CD4-positive, alpha-beta T cell treated with Interleukin-17A for 4 hours (primary cell): ENCODE measurements at places on chromosomes 5 and 9.

GRCh38 chr5:115379622-115380344, 83.3 kb upstream of the CCDC112 start:
- DNase-seq = no peak

DNA sequence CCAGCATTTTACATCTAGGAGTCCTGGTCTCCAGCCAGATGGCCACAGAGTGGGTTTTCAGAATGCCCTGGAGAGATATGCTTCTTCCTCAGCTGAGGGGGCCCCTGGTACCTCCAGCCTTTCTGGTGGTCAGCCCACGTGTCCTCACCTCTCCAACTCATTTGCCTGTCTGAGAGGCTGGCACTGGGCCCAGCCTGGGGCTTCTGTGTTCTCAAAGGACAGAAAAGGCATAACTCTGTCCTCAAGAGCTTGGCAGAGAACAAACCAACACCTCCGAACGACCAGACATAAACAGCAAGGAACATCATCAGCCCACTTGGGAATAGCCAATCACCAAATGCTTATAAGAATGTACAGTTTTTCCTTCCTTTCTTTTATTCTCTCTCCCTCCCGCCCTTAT, 17.1 kb downstream of the ENG start:
- DNase-seq = no peak

GRCh38 chr5:59301727-59302126, 591.8 kb downstream of the PDE4D start:
- DNase-seq = no peak

- DNase-seq = no peak
Observed at GRCh38 chr5:143717400-143717799, 94.6 kb upstream of the HMHB1 start.

DNA sequence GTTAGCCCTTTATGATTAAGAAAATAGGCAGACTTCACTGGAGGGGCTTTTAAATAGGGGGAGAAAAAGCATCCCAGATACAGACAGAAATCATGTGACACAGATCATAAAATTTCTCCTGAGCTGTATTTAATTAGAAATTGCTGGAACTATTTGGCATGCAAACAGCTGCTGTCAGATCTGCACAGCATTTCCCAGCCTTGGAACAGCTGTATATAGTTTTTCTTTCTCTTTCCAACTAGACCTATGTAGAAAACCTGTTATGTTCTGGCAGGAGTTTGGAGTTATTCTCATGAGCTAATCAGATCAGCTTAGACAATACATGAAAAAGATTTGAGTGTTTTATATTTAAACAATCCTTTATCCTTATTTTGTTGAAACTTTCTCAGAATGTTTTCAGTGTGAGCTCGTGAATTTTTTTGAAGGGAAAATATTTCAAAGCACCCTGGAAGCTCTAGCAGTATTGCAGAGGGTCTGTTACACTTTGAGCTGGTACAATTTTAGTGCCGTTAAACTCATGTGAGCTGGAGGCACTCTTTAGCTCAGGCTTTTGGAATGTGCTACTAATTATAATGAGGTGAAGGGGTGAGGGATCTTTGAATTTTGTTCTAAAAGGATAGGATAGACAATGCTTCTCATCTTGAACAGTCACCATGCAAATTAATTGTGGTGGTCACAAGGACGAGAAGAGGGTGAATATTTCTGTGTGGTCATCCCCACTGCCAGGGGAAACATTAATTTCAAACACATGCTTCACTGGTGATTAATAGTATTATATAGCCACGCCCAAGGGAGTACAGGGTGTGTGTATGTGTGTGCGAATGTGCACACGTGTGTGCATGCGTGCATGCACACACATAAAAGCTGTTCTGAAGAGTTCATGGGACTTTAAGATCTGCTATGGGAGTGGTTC, 239.4 kb upstream of the FBXL7 start:
- DNase-seq = no peak

DNA sequence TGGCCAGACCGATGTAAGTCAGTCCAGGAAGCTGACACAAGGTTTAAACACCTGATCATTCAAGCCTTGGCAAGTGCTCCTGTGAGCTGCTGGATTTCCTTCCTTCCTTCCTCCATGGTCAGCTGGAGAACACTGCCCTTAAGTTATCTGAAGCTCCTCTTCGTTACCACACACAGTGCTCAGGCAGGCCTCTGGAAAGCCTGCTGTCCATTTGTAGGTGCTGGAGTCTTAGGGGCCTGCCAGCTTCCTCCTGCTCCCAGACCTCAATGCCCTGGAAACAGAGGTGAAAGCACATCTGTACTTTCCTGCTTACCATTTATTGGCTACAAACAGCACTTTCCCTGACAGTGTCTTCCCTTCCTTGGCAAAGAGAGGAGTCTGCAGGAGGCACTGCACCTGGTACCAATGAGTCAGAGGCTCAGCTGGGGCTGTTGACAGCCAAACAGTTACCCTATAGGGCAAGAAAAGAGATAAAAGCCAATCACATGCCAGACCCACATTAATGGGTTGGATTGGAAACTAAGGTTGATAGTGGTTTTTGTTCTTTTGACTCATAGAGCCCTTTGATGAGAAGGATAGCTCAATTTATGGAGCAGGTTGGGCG, 72.6 kb upstream of the PUM3 start:
- DNase-seq = no peak

- no peak for DNase-seq
Observed at GRCh38 chr9:72952914-72953313, at the start of gene ALDH1A1. ALDH1A1 (minus strand) TSS chr9:72953053; CDS start chr9:72953000, 53 bp downstream.

GRCh38 chr5:178069909-178070308, 43.4 kb upstream of the N4BP3 start:
- DNase-seq = peak; percentile 23

GRCh38 chr9:14256588-14256987, 57.4 kb downstream of the NFIB start:
- no peak for DNase-seq

GRCh38 chr5:100479079-100479688, 56.0 kb upstream of the FAM174A start:
- DNase-seq = peak; percentile 10

DNA sequence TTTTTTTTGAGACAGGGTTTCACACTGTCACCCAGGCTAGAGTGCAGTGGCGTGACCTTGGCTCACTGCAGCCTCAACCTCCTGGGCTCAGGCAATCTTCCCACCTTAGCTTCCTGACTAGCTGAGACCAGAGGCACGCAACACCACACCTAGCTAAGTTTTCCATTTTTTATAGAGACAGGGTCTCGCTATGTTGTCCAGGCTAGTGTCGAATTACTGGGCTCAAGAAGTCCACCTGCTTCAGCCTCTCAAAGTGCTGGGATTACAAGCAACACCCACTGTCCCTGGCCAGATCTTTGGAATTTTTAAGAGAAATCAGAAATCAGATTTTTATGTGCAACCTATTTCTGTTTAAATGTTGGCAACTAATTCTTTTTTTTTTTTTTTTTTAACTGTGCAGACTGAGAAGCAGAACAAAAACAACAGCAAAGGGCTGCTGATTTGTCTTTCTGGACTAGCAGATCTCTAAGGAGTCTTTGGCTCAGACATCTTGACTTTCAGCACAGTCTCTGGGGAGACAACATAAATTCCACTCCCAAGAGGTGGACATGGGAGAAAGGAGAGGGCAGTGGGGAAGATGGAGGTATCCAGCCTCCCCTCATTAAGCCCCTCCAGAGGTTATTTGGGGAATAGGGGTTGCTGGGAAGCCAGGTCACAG, 54.4 kb upstream of the FABP6 start:
- no peak for DNase-seq

- DNase-seq = no peak
Observed at GRCh38 chr5:141855265-141856036, 22.8 kb downstream of the PCDH1 start.

- no peak for DNase-seq
Observed at GRCh38 chr5:68709239-68709638, 384.6 kb upstream of the SLC30A5 start.

- DNase-seq = no peak
Observed at GRCh38 chr9:94785215-94786169, 59.0 kb downstream of the AOPEP start.

DNA sequence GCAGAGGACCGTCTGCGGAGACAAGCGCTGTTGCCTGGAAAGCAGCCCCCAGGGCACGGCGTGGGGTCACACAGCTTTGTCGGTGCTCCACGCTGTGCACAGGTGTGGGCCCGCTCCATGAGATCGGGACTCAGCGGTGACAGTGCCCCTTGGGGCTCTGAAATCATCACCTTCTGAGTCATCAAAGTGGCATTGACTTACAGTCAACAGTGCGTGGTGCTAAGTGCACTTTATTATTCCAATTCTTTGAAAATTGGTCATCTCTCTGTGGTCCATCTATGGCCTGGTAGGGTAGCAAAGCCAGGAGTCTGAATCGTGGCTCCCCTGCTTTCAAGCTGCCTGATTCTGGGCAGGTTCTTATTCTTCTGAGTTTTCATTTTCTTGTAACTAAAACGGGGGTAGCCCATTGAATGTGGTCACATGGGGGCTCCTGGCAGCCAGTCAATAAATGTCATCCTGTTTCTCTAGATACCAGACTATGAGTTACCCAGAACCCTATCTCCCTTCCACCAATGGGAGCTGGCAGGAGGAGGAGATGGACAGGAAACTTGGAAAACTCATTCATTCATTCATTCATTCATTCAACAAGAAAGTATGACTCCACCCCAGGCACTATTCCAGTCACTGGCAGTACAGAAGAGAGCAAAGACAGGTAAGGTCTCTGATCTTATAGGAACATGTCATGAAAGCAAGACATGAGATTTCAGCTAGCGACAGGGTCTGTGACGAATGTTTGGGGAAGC, 20.3 kb upstream of the UNC5A start:
- DNase-seq = no peak

DNA sequence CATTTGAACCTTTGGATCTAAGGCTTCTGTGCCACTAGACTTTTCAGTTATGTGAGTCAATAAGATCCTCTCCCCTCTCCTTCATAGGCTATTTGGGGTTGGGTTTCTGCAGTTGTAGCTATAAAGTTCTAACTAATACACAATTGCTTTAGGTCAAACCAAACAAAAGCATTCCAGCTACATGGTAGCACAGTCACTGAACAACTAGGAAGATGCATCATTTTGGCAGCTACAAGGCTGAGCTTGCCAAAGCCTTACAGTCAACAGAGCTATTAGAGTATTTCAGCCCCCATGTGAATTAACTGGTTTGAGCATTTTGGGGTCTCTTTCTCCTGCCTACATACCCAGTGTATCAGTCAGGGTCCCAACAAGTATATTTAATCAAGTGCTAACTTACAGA, 234.6 kb downstream of the ZNF608 start:
- no peak for DNase-seq

DNA sequence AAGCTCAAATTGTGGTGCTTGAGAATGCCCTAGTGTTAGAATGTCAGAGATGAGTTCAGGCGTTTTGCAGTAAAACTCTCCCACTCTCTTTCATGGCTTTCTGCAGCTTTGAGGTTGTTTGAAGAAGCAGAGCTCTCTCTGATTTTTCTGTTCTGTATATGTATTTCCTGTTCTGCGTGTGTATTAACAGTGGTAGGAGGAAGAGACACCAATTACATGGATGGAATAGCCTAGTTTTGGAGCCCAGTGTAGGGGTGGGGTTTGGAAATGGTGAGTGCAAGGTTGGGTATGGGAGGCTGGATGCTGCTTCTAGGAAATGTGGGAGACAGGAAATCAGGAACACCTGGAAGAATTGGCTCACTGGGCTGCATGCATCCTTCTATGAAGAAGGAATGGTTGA, 12.4 kb downstream of the LARP1 start:
- no peak for DNase-seq

- DNase-seq = peak; percentile 13
Observed at GRCh38 chr9:1869843-1870242, 145.3 kb upstream of the SMARCA2 start.

GRCh38 chr9:105646879-105647594, 15.2 kb upstream of the TAL2 start:
- no peak for DNase-seq

- DNase-seq = no peak
Observed at GRCh38 chr5:142100307-142100706, 8.3 kb upstream of the NDFIP1 start.

DNA sequence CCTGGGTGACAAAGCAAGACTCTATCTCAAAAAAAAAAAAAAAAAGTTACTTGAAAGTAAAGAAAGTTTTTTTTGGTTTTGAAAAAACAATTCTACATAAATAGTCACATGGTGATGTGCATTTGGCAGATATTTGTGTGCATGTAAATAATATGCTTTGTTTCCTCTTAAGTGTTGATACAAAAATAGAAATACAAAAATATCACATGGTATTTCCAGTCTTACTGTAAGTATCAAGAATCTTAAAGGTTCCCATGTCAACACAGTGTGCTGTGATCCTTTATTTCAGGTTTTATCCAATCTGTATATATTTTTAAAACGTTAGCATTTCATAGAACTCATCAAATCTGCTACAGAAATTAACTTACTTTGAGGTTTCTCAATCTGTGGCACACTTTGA, 521.9 kb downstream of the TLE4 start:
- no peak for DNase-seq

DNA sequence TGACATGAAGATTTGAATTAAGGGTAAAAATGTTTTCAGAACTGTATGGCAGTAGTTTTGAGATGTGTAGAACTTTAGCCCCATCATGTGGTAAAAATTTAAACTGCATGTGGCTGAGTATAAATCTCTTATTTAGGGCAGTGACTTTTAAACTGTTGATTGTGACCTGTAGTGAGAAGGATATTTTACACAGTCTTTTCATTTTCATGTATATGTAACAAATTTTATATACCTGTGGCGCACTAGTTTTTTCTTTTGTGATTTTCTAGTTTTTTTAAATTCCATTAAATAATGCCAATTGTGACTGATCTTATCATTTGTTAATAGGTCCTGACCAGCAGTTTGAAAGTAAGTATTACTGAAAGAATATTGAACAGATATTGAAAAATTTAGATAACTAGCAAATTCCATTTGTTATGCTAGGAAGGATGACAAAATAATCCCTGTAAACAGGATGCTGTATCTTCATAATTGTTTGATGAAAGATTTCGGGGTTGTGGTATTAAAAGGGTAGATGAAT, 47.2 kb downstream of the GPBP1 start:
- peak; percentile 18 for DNase-seq

DNA sequence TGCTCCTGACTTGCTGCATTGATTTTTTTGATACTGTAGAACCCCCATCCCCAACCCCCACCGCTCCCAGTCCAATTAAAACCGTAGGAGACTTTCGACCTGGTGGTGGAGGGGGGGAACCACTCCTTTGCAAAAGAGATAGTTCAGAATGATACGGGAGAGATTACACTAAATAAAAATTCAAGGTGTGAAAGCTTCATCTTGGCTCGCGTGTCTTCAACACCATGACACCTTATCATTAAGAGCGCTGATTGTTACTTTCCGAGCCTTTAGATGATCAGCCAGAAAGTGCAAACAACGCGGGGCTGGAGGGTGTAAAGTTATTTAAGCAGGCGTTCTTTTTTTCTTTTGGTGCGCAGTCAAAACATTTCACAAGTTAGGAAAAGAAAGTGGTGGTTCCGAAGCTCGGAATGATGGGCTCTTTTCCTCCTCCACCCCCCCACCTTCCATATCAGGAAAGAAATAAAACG, 1.3 kb upstream of the ZNF462 start:
- no peak for DNase-seq
